NCI-H2171 treated with DMSO at 0.1 percent for 48 hours (cell line): ENCODE measurements at places on chromosomes 1 and 21.

- no peak for DNase-seq
Observed at GRCh38 chr1:70902211-70902610, 145.4 kb downstream of the PTGER3 start.

GRCh38 chr1:237303929-237304328 is 261.9 kb downstream of the RYR2 start:
- DNase-seq, result peak; percentile 62

DNA sequence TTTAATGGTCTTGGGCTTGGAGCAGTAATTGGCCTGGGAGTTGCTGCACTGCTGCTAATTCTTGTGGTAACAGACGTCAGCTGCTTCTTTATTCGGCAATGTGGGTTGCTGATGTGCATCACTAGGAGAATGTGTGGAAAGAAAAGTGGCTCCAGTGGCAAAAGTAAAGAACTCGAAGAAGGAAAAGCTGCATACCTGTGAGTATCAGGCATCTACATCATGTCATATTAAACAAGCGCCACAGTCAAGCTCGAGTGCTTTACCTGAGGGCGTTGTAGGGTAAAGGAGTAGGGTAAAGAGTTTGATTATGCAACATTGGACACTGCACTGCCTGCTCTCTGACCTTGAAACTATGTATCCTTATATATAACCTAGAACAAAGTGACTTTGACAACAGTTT is 510.6 kb downstream of the NCAM2 start:
- DNase-seq, result no peak

DNA sequence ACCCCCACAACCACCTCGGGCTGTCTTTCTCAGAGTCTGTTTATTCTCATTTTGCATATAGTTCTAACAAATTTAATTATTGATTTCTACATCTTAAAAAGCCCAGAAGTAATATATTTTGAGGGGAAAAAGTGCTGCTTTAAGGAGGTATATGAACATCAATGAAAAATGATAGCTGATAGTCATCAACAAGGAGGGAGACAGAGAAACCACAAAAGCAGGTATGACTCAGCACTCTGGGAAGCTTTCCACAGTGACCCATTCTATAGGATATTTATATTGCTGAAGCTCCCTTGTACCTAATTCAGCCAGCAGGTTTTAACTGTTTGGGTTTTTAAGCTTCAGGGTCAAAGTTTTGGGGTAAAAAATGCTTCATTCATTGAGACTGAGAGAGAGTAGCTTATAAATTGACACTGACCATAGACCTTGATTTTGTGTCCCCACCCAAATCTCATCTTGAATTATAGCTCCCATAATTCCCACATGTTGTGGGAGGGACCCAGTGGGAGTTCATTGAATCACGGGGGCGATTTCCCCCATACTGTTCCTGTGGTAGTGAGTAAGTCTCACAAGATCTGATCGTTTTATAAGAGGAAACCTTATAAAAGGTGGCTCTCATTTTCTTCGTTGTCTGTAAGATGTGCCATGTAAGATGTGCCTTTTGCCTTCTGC is 27.4 kb downstream of the VANGL1 start:
- DNase-seq, result no peak

DNA sequence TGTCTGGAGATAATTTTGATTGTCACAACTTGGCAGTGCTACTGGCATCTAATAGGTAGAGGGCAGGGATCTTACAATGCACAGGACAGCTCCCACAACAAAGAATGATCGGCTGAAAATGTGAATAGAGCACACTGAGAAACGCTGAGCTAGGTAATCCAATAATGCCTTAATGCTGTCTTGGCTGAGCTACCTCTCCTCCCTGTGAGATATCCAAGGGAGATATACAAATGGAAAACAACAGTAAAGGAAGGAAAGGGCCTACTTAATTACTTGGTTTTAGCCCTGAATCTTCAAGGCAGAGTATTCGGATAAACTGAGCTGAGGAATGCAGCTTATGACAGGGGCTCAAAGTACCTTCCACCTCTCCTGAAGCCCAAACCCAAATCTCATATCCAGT is 2.9 kb downstream of the DNASE2B start:
- DNase-seq, result no peak

DNA sequence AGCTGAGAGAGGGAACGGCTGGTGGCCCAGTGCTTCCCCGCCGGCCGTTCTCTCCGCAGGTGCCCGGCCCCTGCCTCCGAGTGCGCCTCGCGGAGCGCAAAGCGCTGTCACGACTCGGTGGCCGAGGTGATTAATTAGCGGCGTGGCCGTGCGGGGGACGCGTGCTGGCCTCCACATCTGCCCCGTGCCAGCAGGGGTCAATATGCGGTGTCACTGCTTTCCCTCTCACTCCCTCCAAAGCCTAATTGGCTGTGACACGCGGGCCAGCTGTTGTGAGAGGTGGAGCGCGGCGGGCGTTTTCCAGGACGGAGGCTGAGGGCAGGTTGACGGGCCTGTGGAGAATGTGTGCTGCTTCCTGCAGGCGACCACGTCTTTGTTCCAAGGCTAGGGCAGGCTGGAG is 239.0 kb downstream of the LMX1A start:
- DNase-seq, result no peak
